ENCODE measurements at places on chromosomes 13 and 19.

DNA sequence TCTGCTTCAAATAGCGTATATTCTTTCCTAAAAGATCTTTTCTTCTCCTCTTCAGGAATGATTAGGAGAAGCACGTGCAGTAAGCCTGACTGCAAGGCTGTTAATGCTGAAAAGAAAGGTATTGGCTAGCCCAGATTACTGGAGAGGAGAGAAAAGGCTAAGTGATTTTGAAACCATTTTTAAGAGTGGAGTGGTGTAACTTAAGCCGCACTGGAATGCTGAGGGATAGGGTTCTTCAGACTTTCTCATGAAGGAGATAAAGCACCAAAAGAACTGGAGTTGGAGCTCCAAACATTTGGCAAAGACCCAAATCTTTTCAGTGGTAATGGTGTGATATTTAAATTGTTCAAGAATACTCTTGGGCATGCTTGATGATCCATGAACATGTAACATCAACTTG, 388.3 kb downstream of the COG6 start:
- no peak for DNase-seq

- no peak for DNase-seq
Observed at GRCh38 chr19:52336791-52337381, 843 bp downstream of the ZNF610 start.

GRCh38 chr13:66657165-66657881, 572.8 kb downstream of the PCDH9 start:
- peak; percentile 98 for DNase-seq

DNA sequence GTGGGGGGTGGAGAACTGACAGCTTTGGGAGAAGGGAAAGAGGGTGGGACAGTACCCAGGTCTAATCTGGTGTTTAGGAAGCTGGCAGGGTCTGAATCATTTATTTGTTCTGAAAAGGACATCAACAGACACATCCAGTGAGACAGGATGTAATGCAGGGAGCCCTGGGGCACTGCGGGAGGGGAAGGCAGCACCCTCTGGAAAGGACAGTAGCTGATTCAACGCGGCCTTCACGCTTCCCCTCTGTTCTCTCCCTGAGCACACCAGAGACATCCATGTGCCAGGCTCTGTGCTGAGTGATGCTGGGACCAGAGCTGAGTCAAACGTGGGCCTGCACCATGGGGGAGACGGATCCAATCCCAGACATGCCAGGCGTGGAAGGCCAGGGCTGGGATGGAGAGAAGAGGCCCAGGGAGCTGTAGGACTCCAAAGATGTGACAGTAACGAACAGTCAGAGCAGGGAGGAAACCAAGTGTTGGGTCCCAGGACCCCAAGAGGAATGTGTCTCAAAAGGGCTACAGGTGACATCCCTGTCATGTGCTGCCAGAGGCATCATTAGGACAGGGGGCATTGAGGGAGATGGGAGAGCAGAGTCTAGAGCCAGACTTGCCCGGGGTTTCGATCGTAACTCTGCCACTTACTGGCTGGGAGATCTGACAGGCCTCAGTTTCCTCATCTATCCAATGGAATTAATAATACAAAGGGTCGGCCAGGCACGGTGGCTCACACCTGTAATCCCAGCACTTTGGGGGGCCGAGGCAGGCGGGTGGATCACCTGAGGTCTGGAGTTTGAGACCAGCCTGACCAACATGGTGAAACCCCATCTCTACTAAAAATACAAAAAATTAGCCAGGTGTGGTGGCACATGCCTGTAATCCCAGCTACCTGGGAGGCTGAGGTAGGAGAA, 1.7 kb downstream of the ETFB start:
- DNase-seq, result no peak

GRCh38 chr13:113233101-113233500, 23.7 kb downstream of the CUL4A start:
- no peak for DNase-seq

DNA sequence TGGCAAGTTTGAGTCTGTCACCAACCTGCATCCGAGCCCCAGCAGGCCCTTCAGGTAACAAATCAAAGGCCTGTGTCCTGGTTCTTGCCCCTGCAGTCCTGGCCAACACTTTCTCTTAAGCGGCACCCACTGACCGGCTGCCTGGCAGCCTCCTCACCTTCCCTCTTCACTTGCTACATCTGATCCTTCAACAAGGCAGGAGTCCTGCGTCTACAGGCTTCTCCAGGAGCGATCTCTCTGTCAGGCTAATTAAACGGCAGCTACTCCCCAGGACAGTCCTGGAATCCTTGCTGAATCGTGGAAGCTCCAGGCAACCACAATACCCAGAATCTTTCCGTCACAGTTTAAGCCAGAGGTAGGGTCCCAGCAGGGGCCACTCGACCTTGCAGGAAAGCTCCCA, 41.1 kb upstream of the GAS6 start:
- DNase-seq, result no peak

DNA sequence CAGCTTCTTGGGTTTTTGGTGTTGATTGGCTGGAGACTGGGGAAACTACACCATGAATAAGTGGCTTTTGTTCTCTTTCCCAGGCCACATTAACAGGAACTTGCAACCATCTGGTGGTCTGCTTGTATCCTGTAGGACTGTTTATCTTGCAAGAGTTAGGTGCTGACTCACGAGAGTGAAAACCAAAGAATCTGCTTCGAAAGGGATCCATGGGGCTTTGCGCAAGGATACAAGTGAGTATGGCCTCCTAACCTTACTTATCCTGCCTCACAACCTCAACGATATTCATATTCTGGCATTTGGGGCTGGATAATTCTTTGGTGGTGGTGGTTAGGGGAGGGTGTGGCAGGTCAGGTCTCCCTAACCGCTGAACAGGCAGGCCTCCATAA, 4.7 kb upstream of the SIGLECL1 start:
- DNase-seq, result no peak

DNA sequence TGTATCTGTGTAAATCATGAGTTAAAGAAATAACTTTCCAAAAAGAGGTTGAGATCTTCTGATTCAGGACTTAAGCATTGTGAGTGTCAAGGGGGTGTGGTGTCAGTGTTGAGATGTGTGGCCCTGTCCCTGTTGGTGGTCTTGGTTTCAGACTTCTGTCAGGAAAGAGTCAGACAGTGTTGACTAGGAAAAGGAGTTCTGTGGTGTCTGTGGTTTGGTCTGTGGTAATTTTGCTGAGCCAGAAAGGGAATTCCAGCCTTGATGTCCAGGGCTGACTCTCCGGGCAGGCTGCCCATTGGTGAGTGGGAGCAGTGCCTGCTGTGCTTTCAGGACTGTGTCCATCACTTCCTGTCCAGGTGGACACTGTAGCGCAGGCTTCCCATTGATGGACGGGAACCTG, 39.8 kb upstream of the IGFL4 start:
- no peak for DNase-seq

DNA sequence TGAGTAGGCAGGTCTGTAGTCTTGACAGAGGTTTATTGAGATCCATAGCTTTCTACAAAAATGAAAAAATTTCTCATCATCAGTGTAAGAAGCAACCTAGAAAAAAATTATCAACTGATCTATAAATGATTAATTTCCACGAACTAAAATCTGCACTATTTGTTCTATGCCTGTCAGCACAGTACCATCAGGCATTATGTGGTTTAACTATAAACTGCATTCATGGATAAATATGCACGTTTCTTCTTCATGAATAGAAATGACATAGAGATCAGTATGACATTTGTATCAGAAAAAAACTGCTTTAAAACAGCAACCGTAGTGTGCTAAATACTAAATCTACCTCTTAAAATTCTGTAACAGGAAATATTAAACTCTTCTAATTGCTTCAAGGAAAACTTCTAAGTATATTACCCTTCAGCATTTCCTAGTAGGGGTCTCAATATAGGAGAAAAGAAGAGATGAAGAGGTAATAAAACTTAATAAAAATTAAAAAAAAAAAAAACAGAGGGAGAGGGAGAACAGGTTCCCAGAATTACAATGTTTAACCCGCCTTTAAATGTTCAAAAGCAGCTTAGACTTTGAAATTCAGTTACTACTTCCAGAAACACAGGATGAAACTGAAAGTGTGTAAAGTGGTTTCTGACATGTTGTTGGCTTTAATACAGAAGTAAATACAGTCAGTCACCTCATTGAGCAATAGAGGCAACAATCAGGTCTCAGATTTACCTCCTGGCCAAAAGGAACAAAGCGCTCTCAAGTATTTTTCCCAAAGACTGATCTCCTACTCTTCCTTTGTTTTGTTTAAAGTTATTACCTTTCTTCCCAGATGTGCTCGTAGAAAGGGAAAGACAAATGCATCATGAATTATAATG, 144.4 kb downstream of the DIAPH3 start:
- DNase-seq, result no peak

DNA sequence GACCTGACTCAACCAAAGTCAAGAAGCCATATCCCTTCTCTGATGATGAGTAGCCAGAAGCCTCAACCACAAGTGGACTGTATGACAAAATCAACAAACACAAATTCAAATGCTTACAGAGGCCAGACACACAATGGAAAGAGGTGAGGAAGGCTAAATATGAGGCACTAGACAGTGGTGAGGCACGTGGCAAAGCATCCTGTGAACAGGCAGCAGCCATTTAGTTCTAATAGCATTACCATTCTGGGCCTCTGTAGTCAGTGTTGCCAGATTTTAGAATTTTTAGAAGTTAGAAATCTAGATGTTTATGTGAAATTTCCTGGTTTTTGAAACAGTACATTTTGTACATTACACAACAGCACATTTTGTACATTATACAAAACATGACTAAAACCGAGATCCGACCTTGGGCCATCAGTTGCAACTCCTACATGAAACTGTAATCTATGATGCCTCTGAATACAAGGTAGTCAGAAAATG, 403.3 kb downstream of the COG6 start:
- no peak for DNase-seq

- DNase-seq, result no peak
Observed at GRCh38 chr19:52670046-52670445, 31.9 kb upstream of the ZNF83 start.

- peak; percentile 77 for DNase-seq
Observed at GRCh38 chr19:1470305-1471009, 8.6 kb downstream of the C19orf25 start.

GRCh38 chr13:26760832-26761582, 421 bp upstream of the GPR12 start:
- DNase-seq, result no peak

DNA sequence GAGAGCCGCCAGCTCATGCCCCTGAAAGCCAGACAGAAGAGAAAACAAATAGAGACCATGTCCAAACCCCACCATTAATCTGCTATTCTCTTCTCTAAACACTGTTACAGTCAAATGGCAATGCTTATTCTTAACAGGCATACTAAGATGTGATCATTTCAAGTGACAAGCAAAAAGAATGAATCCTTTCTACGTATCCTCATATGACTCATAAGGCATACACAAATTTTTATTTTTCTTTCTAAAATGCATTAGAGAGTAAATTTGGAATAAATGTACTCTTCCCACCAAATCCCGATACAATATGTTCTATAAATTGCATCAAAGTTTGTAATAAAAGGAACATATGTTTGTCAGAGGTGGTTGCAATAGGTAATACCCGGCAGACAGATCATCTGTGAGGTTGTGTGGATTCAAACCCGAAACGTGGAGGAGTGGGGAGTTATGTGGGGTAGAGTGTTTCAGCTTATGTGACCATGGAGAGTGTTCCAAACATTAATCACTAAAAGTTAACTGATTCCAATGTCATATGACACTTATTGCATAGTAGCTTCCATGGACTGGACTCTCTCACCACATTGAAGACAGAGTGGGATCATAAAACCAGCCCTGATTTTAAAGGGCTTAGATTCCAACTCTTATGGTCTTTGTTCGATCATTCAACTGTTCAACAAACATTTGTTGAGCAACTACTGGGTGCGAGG, 213.1 kb downstream of the DCLK1 start:
- DNase-seq, result no peak

DNA sequence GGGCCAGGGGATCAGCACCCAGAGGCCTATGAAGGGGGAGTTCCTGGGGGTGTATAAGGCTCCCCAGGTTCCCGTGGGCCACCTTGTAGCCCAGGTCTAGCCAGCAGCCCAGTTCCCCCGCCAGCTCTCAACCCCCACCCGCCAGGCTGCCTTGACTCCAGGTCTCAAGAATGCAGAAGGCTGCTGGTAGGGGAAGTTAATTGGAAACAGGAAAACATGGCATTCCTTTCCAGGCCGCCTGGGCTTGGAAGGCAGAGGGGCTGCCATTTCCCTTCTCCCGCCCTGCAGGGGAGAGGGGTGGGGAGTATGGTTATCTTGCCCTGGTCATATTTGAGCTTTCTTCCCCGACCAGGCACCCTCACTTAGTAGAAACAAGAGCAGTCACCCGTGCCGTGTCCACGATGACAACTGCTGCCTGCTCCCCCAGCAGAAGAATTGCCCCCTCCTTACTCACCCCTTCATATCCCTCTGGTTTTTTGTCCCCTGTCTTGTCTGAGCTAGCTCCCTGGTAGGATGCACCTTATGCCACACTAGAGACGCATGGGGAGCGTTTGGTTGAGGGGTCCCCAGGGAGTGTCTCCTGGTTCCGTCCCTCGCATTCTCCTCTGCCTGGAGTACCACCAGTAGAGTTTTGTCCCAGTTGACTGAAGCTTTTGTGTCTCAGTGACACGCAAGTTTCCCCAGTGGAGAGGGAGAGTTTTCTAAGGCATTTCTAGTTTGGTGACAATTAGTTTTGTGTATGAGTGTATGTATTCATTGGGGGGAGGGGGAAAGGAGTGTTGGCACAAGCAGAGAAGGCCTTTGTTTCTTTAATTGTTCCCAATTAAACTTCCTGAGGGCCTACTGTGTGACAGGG, 4.5 kb downstream of the BICRA start:
- DNase-seq, result peak; percentile 21

- no peak for DNase-seq
Observed at GRCh38 chr19:18789422-18789869, 1.7 kb downstream of the COMP start.

- no peak for DNase-seq
Observed at GRCh38 chr19:32358321-32358720, 12.9 kb downstream of the ZNF507 start.

DNA sequence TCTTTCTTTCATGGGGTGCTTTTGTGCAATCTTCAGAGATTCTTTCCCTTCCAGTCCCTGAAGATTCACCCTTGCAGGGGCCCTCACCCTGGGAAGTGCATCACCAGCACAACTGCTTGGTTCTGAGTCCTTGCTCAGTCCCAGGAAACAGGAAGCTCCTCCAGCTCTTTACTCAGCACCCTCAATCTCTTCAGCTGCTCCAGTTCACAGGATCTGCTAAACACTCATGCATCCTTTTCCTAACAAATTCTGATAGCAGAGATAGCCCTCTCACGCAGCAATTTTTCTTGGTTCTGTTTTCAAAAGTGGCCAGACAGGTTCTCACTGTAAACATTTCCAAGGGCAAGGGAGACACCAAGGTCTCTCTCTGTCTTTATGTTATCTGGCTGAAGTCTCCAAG, 823.1 kb downstream of the LIG4 start:
- no peak for DNase-seq

GRCh38 chr13:33369073-33369472, 83.5 kb upstream of the STARD13 start:
- no peak for DNase-seq
